ENCODE measurements at places on chromosomes 16 and 17.

- DNase-seq = peak; percentile 86
Measured at GRCh38 chr16:79066561-79066960, 534.0 kb downstream of the MAF start.

GRCh38 chr16:50902457-50902856 lies 160.6 kb downstream of the CYLD start:
- no peak for DNase-seq

DNA sequence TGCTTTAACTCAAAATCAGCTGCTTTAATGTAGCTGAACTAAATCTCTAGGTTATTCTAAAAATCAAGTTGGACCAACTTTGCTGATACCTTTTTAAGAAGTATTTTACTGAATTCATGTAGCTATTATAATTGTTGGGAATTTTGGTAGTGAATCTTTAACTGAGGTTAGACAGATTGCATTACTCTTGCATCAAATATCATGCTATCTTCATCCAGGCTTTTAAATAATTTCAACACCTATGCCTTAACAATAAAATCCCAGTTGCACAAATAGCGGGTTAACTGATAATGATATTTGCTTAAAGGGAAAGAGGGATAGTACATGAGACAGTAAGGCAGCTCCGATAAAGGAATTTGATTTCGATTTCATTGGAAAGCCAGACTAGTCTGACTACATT lies 241.3 kb upstream of the TBX2 start:
- DNase-seq = no peak

- DNase-seq = no peak
Measured at GRCh38 chr16:82655072-82655714, 28.4 kb downstream of the CDH13 start.

DNA sequence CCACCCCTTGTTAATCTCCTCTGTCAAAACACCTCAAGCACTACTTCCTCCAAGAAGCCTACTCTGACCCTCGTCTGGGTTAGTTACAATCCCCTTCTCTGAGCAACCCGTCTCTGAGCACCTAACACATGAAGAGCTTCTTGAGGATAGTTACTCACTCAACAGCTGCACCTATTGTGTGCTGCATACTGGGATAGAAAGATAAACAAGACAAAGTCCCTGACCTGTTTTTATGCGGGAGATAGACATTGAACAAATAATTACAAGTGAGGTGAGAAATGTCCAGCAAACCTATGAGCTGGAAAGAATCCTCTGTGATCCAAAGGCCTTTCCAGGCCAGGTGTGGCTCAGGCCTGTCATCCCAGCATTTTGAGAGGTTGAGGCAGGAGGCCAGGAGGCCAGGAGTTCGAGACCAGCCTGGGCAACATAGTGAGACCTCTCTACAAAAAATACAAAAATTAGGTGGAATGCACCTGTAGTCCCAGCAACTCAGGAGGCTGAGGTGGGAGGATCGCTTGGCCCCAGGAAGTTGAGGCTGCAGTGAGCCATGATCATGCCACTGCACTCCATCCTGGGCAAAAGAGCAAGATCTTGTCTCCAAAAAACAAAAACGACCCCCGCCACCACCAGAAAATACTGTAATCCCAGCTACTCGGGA lies 5.5 kb upstream of the ZNF771 start:
- DNase-seq = no peak

Data from NCI-H524 treated with DMSO at 0.1 percent for 48 hours (cell line).